ENCODE measurements at places on chromosomes 2 and 18.

GRCh38 chr2:31997653-31998052, 13.2 kb downstream of the MEMO1 start:
- no peak for DNase-seq

GRCh38 chr2:219356834-219357233, 24.3 kb upstream of the RESP18 start:
- no peak for DNase-seq

GRCh38 chr2:216713691-216714336, 18.5 kb upstream of the IGFBP5 start:
- DNase-seq: no peak

- DNase-seq: no peak
Observed at GRCh38 chr2:166451468-166451867, 42.6 kb downstream of the SCN7A start.

- DNase-seq: no peak
Observed at GRCh38 chr2:4628998-4629501, 925.7 kb downstream of the DCDC2C start.

- DNase-seq: no peak
Observed at GRCh38 chr2:236366049-236366387, 101.8 kb upstream of the ASB18 start.

GRCh38 chr2:36737131-36737750, 40.7 kb downstream of the VIT start:
- DNase-seq: no peak

DNA sequence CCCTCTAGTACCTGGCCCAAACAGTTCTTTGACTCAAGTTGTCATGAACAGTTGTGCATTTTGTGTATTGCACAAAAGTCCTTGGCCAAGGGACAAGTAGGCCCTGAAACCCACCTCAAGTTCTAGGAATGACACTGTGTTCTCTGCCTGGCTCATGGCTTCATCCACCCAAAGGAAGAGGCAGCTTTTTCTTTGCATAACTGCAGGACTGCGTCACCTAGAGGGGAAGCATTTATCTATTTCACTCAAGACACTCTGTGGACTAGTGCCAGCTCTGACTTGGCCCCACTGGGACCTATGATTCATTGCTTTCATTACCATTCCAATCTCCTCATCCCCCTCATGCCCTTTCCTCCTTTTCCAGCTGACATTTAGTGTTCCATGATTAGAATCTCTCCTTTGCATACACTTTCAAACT, 119.3 kb upstream of the SIX2 start:
- DNase-seq: no peak

DNA sequence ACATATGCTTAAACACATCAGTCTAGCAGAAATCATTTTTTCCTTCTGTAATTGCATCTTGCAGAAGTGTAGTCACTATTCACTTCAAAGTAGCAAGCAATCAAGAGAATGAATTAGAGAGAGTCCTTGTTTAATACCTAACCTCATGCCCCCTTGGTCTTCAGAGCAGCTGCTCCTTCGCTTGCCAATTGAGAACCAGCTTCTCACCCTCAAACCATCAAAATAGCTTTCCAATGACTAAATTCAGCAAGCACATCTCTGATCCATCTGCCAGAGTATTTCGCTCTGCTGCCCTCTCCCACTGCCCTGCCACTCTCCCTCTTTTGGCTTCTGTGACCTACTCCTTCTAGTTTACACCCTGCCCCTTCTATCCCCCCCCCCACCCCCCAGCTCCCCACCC, 120.7 kb upstream of the AGAP1 start:
- no peak for DNase-seq

GRCh38 chr2:222877556-222878300, 16.9 kb downstream of the ACSL3 start:
- DNase-seq: no peak

DNA sequence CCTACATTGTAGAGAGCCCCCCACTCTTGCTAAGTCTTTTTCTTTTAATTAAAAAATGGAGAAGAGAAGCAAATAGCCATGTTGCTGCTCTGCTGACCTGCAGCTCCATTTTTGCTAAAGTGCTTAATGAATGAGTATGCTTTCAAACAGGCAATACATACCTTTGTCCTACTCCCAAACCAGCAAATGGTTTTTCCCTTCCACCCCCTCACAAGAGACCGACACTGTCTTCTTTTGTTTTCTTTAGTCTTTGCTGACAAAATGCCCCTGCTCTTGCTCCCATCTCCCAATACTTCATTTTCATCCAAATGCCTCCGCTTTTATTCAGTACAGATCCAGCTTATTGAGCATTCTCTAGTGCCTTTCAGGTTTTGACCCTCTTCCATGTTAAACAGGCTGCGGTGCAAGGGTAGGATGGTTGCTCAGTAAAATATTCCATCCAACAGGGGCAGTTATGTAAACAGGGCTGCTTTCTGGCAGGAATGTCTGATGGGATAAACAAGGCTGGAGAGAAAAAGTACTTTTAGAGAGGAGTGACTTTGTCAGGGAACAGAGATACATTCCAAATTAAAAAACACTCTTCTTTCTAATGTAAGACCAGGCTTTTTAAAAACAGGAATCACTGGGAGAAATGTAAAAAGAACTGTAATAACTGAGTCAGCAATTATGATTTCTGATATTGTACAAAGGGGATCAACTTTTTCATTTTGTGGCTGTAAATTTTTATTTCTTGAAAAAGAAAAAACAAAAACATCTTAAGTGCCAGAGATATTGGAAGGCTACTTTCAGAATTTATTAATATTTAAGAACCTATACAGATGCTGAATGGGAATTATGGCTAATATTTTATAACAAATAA, 136.8 kb downstream of the MEP1B start:
- DNase-seq: no peak

DNA sequence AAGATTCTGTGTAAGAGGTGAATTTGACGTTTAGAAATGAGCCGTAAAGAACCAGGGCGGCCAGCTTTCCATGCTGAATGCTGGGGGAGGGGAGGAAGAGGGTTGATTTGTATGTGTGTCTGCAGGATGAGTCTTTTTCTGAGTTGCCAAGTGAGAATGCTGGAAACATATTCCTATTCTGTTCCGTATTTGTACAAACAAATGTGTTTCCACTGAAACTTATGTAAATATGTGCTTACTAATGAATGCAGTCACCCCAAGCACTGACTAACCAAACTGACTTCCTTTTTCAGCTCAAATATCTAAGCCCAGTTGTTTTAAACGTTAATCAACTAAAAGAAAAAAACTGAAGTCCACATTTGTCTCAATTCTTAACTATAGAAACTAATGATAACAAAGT, 74.9 kb upstream of the APCDD1 start:
- DNase-seq: no peak

DNA sequence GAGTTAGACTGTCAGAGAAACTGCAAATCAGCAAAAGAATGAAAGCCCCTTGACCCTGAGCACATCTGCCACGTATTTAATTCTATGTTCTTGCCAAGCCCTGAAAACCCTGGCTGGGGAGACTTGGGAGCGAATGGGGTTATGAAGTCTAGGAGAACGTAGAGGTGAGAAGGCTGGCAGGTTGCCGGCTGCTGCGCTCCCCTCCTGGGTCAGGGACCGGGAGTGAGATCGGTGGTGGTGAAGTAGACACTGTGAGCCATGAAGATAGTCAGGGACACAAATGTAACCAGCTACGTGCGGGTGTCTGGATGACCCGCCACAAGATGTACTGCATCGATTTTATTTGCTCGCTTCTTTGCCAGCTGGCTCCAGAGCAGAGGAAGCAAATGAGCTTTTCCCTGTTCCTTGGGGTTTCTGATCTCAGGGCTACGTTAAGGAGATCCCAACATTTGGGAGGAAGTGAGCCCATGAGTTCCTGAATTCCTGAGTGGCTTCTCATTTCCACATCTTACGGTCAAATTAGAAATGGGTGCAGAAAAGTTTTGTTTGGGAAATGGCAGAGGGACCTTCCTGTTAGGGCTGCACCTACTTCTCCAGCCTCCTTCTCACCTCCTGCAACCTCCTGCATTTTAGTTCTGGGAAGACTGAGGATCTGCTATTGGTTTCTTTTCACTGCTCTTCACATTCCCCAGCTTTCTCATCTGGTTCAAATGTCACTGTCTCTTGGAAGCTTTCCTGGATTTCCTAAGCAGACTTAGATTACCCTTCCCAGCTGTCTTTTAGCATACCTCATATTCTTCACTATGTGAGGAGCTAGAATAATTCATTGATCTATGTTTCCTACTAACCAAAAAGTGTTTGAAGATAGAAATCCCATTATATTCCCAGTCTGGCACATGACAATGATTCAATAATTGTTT, 360.6 kb downstream of the ZNF521 start:
- no peak for DNase-seq

DNA sequence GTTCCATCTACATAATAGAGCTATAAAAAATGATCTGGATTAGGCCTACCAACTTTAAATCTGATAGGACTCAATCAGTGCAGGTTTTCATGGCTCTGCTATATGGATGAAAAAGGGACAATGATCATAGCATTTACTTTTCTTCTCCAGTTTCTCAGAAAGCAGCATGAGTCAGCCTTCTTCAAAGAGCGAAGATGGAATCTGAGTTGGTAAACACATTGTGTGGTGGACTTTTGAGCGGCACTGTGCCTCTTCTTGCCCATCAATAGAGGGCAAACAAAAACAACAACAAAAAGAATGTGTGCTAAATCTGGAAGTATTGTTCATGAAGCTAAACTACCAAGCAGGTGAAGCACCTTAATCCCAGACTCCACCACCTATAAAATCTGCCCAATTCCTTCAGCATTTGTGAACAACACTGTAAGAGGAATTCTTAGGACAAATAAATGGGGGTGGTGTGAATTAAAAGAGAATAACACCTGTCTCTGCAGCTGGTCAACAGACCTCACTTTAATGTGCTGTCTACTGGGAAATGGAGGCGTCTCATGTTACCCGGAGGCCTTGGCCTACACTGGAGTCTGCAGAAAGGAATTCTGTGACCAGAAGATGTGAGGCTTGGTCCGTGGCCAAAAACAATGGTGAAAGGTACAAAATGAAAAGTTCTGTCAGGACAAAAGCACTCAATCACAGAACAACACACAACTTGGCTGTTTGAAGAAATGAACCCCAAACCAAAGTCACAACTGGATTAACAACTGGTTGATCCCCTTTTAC, 609.0 kb downstream of the IRS1 start:
- DNase-seq: no peak

- no peak for DNase-seq
Observed at GRCh38 chr2:54042897-54043620, 72.3 kb upstream of the PSME4 start.

GRCh38 chr2:101064505-101064867, 62.4 kb downstream of the RPL31 start:
- DNase-seq: no peak

- no peak for DNase-seq
Observed at GRCh38 chr2:233707940-233708644, 4.6 kb upstream of the UGT1A5 start.

DNA sequence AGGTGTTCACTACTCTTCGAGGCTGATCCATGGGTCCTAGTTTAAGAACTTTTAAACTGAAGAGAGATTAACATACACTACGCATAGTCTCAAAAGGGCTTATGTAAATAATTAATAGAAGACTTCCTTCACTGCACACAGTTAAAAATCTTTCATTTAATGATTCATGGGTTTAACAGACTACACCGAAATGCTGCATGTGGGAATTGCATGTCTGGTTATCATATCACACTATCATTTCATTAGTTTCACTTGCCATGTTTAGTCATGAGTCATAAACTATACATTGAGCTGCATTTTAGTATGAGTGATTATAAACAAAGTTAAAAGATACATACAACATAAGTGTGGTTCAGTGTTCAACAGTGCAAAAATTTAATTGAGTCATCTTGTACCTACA, 31.2 kb downstream of the GLS start:
- DNase-seq: no peak

DNA sequence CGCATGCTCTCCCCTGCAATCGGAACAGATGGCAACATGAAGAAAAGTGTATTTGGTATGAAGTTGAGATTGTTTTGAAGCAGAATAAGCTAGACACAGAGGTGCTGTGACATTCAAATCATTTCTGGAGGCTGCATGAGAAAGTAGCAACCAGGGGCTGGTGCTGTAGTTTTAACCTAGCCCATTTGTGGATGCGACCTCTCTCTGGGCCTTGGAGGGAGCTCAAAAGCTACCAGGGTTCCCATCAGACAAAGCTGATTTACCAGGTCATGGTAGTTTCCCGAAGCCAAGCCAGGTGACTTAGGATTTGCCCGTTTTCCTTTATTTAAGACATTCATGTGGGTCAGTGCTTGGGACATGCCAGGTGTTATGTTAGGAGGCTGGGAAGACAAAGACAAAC, 77.5 kb downstream of the CIB4 start:
- DNase-seq: no peak

DNA sequence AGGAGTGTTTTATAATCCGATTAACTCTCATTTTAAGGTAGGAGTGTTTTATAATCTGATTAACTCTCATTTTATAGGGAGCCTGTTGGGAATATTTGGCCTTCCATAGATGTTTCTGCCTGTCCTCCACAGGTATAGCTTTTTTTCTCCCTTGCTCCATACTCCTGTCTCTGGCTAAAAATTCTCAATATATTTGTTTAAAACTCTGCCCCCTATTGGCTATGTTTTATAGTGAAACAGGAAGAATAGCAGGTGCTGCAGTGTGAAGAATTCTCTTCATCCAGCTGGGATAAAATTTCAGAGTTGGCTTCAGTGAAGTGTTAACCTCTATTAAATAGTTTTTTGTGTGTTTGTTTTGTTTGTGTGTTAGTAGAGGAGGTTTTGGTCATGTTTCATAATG, 1046.0 kb upstream of the TMEFF2 start:
- no peak for DNase-seq

- no peak for DNase-seq
Observed at GRCh38 chr2:42844901-42845821, 52.8 kb upstream of the HAAO start.

GRCh38 chr2:49616800-49617199, 462.5 kb upstream of the FSHR start:
- DNase-seq: no peak

- DNase-seq: no peak
Observed at GRCh38 chr18:43934322-43934721, 657.0 kb upstream of the SYT4 start.

- DNase-seq: no peak
Observed at GRCh38 chr18:210733-211132, 52.4 kb downstream of the USP14 start.

DNA sequence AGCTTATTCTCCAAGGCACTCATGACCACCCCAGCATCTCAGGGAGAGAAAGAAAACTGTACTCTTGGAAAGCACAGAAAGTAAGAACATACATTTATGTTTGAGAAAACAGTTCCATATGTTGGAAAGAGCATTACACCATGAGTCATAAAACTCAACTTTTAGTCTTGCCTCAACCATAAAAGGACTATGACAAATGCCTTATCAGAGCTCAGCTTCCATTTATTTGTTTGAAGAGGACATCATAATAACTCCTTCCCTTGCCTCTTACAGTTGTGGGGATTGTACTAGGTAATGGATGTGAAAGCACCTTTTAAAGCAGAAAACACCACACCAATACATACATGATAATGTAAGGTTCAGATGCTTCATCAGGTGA, 370.8 kb downstream of the LNPK start:
- no peak for DNase-seq
